T-helper 9 cell (primary cell): ENCODE measurements at places on chromosomes 7 and 10.

- DNase-seq, result no peak
Observed at GRCh38 chr7:27875061-27875460, 135.1 kb downstream of the TAX1BP1 start.

DNA sequence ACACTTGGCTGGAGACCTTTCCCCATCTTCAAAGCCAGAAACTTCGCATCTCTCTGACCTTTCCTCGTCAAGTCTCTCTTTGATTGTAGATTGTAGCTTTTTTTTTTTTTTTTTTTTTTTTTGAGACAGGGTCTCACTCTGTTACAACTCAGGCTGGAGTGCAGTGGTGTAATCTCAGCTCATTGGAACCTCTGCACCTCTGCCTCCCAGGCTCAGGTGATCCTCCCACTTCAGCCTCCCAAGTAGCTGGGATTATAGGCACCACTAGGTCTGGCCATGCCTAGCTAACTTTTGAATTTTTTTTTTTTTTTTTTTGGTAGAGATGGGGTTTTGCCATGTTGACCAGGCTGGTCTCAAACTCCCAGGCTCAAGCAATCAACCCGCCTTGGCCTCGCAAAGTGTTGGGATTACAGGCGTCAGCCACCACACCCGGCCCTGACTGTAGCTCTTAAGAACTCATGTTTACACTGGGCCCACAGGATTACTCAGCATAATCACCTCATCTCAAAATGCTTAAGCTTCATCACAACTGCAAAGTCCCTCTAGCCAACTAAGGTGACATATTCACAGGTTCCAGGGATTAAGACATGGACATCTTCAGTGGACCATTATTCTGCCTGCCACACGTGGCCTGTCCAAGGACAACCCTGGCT lies 11.7 kb downstream of the POLL start:
- DNase-seq, result no peak

- DNase-seq, result no peak
Observed at GRCh38 chr10:22648547-22648961, 65.8 kb downstream of the PIP4K2A start.

DNA sequence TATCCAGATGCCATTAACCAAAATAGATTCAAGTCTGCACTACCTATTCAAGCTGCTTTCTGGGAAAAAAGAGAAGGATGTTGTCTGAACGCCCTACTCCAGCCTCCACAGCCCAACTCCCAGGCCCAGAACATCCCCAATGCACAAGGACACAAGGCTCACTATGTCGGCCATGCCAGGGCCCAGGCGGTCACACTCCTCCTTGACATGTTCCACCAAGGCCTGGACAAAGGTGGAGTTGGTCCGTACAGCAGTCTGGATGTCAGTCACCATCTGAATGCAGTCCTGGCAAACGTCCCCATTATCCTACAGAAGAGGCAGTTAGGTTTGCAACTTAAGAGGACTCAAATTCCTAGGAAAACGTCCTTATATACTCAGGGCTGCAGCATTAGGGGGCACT lies 23.2 kb downstream of the PSAP start:
- no peak for DNase-seq

DNA sequence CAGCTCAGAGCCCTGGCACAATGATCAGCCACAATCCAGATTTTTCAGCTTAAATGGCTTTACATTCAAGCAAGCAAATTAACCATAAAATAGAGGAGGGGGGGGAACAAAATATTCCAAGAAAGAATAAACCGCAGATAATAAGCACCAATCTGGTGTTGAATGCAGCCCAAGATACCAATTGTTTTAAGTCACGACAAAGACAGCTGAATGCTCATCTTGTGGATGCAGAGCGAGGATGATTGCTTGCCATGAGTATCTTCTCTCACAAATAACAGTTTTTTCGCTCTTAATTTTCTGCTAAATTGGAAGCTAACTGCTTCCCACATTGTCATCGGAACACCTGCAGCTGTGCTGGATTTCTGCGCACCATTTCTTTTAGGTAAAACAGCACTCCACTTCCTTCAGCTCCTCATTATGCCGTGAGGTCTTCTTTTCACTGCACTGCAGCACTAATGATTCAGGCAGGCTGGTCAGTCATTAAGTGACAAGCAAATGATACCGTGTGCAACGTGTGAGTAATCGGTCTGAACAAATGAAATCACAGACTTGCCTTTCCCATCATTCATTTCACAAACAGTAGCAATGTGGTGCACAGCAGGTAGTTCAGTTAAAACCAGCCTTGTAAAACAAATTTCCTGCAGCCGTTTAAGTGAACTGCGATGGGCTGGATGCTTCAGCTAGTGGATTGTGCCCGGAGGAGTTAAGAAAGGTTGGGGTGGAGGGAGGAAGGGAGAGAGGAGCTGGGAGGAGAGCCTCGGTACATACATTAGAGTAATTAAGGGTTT lies 106.4 kb upstream of the CDCA7L start:
- no peak for DNase-seq

- DNase-seq, result no peak
Observed at GRCh38 chr7:1537535-1538412, 7.3 kb downstream of the MAFK start.

DNA sequence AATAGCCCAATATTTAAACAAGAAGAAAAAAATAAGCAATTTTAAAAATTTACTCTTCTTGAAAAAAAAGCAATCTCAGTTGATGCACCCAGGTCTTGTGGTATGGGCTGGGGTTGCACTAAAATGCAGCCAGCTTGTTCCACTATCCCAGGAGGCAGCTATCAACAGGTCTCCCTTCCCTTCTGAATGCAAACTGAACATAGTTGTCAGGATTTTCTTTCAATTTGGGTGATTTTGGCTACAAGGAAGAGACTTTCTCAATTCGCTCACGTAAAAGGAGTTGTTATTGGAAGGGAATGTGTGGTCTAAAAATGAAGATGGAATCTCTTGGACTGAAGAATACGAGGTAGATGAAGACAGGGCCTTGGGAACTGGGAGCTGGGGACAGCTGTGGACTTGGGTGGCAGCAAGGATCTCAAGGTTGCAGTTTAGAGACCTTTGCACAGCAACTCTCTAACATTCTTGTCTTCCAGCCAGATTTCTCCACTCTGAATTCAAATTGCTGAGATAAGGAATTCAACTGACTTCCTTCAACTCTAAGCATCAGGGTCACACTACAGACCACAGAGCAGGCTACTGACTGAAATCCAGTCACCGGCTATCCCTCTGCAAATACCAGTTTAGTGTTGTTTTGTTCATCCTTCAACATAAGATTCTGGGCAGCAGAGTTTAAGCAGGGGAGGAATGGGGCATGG lies 3.1 kb upstream of the TMEM26 start:
- no peak for DNase-seq

GRCh38 chr10:124837687-124838086 lies 36.1 kb downstream of the ABRAXAS2 start:
- DNase-seq, result no peak

DNA sequence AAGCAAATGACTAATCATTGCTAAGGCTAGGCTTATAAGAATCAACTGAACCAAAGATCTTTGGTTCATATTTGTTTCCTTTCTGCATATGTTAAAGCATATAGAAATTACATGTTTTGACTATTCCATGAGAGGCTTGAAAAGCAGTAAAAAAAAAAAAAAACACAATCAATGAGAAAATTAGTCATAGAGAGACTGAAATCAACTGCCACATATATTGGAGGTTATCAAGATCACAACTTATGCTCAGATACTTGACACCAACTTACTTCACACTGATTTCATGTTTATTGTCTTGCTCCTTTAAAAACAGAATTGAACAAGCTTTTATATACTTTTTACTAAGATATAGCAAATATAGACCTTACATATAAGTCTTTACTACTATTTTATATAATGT lies 161.3 kb downstream of the TPK1 start:
- DNase-seq, result no peak

DNA sequence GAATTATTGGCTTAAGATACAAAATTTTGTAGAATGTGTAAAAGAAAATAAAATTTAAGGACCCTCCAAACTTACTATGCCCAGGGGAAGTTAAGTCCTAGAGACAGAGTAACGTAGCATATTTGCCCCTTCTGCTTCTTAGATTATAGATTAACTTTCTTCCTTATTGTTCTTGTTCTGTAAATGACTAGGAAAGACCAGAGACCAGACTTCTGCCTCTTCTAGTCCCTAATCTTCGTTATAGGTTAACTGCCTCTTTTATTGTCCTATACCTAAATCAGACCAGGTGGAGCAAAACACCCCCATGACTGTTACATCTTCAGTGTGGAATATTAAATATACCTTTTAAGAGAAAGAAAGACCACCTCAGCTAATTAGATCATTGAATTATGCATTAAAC lies 160.5 kb downstream of the PHTF2 start:
- DNase-seq, result no peak

GRCh38 chr10:44008270-44008916 lies 359.7 kb upstream of the ZNF32 start:
- DNase-seq, result no peak

- peak; percentile 48 for DNase-seq
Observed at GRCh38 chr7:8418629-8419245, 14.7 kb upstream of the NXPH1 start.

- no peak for DNase-seq
Observed at GRCh38 chr7:95772298-95772770, at the start of gene DYNC1I1. Gene DYNC1I1, plus strand, starts transcription at chr7:95772554. Its CDS starts 32,176 bp downstream, at chr7:95804730.

DNA sequence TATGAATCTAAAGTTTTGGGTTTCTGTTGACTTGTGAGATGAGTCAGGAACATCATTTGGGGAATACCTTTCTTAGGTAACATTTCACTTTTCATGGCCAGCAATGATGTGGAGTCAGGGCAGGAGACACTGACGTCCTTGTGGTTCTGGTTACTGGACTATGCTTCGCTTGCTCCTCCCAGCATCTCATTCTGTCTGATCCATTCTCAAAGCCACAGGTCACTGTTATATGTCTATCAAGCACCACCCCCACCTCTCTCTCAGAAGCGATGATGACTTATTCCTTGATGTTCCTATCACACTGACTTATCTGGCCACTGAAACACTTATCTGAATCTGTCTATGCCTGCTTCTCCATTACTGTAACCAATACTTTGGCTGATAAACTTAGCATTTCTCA lies 51.6 kb downstream of the TES start:
- DNase-seq, result no peak

DNA sequence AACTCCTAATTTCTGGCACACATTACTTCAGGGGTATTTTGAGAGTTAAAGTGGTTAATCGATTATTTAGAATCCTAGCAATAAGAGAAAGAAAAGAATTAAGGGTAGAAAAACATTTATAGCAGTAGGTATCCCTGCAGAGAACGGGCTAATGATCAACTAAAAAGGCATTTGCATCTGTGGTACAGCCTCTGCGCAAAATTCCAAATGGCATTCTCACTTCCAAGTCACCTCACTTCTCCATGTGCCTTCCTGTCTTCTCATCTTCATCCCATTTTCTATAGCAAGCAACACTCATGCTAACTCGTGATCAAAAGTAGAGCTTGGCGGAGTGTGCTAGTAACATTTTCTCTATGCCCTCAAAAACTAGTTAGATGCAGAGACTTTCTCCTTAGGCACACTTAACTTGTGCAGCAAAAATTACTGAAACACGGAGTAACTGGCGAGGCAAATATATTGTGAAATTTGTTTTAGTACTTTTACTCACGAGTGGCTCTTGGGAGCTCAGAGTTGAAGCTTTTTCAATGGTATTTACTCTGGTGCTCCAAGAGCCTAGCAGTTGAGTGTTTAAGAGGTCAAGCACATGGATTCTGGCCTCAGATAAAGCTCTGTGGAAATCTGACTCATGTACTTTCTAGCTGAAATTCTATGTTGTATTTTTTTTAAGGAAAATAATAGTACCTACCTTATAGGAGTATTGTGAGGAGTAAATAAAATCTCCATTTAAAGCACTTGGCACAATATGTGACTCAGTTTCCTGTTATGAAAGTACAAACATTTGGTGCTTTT lies 65.1 kb downstream of the MET start:
- DNase-seq, result no peak

DNA sequence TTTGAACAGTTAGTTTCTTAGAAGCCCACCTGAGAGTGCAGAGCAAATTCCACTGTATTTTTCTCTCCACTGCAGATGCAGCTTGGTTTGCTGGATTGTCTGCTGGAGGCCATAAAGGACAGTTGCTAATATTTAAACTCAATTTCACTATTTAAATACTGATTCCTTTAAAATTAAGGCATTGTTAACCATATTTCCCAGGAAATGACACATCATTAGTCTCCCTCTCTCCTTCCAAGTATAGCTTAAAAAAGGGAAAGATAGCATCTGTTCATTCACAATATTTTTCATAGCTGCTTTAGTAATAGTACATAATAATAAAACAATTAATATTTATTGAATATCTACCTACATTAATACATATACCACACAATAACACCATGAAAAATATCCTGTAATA lies 252.9 kb downstream of the HGF start:
- no peak for DNase-seq

GRCh38 chr10:15046626-15047025 lies 2.9 kb downstream of the OLAH start:
- no peak for DNase-seq

- DNase-seq, result no peak
Observed at GRCh38 chr7:127715901-127716300, 63.9 kb downstream of the SND1 start.

DNA sequence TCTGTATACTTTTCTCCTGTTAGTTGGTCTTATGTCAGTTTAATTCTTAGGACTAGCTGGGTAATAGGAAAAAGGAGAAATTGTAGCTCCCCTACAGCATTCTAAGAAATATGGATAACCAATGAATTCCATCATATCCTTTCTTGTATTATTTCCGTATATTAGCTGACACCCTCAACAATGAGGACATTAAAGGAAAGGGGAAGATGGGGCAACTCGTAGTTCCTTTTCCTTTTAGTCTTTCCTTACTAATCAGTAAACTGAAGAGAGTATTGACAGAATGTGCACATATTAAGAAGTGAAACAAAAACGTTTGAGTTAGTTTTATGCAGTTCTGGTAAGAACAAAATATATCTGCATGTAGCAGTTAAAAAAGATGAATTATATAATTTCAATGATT lies 35.1 kb upstream of the C10orf67 start:
- DNase-seq, result no peak

DNA sequence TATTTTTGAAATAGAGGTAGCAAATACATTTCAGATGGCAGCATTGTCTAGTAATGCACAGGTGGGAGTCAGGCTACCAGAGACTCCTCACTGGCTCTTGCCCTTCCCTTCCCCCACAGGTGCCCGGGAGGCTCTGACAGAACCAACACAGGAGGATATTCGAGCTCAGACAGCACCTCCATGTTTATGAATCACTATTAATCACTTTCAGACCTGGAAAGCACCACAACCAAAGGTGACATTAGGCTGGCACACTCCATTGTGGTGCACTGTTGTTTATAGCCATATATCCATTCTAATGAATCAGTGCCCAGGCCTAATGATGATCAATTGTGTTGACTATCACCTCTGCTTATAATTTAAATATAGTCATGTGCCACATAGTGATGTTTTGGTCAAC lies 107.8 kb upstream of the NAMPT start:
- no peak for DNase-seq

- DNase-seq, result no peak
Observed at GRCh38 chr7:33926535-33926934, 21.2 kb downstream of the BMPER start.

DNA sequence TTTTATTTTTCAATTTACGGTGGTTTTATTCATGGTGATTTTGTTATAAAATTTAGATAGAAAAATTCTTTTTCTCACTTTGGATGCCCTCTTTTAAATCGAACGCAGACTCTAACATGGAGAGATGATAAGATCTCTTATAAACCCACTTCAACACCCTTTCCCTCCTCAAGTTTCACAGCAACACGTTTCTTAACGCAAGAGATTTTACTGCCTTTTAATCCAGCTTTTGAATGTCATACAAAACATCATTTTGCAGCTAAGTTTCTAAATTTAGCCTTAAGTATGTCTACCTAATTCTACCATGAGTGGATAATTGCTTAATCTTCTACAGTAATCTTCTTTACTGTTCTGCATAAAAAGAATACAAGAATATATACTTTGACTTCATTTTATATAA lies 70.0 kb downstream of the SEMA3C start:
- no peak for DNase-seq
